ENCODE measurements at places on chromosomes 2 and 18.

- peak; percentile 83 for DNase-seq
These were observed 80.6 kb downstream of the EML6 start for GRCh38 chr2:54803783-54804751.

- DNase-seq = no peak
These were observed 75.8 kb downstream of the CALCRL start for GRCh38 chr2:187372213-187372612.

DNA sequence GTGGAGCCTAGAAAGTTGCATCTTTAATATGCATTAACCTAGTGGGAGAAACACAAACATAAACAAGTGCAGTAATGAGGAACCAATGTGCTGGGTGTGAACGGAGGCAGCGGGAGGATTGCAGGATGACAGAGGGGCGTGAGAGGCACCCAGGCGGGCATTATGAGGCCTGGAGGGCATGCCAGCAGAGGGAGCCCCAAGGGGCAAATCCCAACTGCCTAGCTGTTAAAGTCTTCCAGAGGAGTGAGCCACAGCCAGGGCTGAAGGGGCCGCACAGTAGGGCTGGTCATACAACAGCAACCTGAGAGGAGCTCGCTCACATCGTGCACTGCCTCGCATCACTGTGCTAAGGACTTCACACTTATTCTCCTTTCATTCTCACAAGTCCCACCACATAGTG lies 13.3 kb upstream of the PRELID3A start:
- DNase-seq = peak; percentile 14

DNA sequence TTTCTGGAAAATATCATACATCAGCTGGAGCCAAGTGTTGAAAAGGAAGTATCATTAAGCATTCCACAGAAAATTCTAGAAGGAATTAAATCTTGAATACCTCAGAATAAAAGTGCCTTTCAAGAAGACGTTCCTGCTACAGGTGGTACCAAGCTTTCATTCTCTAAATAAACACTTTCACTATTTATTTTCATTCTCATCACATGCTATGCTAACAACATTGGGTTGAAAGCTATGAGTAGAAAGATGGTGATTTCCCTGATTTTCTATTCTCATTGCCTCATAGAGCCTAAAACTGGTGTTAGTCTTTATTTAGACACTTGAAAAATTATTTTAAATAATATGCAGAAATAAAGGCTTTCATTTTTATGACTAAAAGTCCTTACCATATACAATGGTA lies 324.7 kb downstream of the LRP1B start:
- no peak for DNase-seq

GRCh38 chr2:24543252-24543651 lies 52.2 kb downstream of the NCOA1 start:
- no peak for DNase-seq

GRCh38 chr2:208999911-209000310 lies 423.9 kb upstream of the MAP2 start:
- peak; percentile 18 for DNase-seq

DNA sequence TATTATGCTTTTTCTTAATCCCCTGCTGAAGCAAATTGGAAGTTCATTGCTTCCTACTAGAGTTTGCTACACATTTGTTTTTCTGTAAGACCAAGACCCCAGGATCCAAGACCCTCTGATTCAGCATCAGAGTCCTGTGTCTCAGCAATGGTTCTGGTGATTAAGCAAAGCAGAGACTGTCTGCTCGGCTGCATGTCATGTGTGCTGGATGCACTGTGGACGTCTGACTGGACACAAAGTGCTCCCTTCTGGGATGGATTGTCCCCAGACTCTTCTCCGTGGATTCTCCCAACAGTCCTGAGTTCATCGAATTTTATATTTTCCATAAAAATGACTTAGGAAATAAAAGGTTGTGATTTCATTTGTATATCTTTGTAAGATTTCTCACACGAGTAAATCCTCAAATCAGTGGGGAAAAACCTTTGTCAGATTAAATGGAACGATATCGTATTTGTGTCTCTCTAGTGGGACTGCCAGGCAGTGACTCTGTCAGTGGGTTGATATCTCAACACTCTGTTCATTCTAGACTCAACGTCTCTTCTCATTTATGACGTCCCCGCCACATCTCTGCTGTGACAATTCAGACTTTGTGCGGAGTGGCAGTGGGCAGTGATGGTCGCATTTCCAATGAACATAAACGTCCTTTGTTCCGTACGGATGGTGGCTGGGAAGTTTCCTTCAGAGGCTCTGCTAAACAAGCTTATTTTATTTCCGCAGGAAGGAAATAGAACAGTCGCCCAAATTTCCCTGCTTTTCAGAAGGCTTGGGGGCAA lies 58.6 kb downstream of the NCAPH start:
- no peak for DNase-seq

- no peak for DNase-seq
These were observed 164.4 kb downstream of the ETAA1 start for GRCh38 chr2:67561457-67561965.

DNA sequence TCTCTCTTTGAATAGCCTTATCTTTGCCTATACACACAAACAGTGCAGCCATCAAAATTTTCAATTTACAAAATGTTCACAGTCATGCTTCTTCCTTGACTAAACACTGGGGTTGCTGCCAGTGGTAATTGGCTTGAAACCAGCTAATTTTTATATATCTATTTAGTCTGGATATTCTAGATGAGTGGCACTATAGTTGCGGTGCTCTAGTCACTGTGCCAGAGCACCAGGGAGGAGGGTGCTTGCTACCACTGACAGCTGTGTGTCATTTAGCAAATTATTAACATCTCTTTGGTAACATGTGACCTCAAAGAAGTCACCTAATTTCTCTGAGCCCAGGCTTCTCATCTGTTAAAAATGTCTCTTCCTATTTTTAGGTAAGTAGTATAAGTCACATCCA lies 130.4 kb downstream of the MEIS1 start:
- no peak for DNase-seq

- no peak for DNase-seq
These were observed 57.4 kb downstream of the MYO1B start for GRCh38 chr2:191302459-191303139.

GRCh38 chr2:232926431-232926939 lies 56.4 kb downstream of the SNORC start:
- DNase-seq = no peak

- DNase-seq = no peak
These were observed 1.4 kb downstream of the FZD5 start for GRCh38 chr2:207768168-207768865.

- no peak for DNase-seq
These were observed 6.2 kb downstream of the GGCX start for GRCh38 chr2:85554980-85555612.

DNA sequence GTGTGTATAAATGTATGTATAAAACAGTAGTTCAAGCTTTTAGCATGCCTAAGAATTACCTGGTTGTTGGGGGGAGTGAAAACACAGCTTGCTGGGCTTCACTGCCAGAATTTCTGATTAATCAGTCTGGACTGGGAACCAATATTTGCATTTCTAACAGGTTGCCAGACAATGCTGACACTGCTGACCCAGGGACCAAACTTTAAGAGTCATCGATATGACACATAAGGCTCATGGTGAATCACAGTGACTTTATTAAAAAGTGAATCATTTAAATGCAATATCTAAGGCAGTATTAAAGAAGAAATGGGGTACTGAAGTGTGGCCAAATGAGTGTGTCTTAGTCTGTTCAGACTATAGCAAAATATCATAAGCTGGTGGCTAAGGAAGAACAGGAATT lies 195.9 kb upstream of the DTNA start:
- no peak for DNase-seq

DNA sequence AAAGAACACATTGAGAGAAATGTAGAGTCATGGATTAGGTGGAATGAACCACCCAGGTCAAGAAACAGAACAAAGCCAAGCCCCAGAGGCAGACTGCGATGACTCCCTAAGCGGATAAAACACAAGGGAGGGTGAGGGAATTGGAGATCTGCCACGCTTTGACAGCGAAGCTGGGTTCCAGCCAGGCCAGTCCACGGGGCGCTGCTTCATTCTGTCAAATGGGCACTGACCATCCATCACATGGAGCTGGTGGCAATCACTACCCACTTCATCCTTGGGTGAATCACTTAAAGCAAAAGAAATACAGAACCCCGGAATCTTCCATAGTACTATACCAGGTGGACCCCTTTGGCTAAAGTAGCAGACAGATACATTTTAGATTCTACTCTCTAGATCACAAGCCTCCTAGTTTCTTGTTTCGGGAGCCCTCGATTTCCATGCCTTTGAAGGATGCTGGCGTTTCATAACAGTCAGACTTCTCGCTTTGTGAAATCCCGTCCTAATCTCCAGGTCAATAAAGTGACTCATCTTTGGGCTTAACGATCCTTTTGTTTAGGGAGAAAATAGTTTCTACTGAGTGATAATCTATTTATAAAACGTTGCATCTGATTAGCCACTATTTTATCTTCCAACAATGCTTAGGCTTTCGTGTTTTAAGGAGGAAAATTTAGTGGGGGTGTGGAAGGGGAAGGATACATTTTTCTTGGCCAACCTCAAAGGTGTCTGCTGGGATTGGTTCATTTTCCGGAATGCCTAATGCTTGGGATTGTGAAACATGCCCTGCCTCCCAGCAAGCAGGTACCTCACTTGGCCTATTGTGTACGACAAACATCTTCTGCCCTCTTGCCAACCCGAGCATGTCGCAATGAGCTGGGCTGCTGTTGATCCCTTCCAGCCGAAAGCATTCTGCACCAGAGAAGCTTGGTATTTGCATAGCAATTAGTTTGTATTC lies 44.1 kb upstream of the HDAC4 start:
- DNase-seq = no peak

GRCh38 chr2:159035790-159036411 lies 67.5 kb downstream of the TANC1 start:
- no peak for DNase-seq

GRCh38 chr2:148521181-148521580 lies 123.4 kb upstream of the EPC2 start:
- no peak for DNase-seq

GRCh38 chr2:102386867-102387541 lies 31.4 kb downstream of the IL18R1 start:
- no peak for DNase-seq

DNA sequence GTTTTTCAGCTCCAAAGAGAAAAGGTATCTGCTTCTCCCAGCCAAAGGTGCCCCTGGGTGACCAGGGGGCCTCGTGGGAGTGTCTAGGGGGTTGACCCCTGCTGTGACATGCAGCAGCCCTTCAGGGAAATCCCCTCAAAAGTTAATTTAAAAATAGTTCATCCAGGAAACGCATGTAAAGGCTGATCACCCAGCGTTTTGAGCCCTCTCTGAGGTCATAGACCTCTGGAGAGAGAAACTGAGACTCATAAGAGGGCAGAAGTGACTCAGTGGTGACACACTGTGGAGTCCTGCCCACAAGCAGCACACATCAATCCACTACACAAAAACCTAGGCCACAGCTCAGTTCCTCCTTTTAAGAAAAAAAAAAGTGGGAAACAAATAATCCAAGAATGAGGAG lies 11.9 kb downstream of the GAL3ST2 start:
- no peak for DNase-seq

GRCh38 chr18:2538236-2538635 lies 33.1 kb downstream of the METTL4 start:
- DNase-seq = no peak

DNA sequence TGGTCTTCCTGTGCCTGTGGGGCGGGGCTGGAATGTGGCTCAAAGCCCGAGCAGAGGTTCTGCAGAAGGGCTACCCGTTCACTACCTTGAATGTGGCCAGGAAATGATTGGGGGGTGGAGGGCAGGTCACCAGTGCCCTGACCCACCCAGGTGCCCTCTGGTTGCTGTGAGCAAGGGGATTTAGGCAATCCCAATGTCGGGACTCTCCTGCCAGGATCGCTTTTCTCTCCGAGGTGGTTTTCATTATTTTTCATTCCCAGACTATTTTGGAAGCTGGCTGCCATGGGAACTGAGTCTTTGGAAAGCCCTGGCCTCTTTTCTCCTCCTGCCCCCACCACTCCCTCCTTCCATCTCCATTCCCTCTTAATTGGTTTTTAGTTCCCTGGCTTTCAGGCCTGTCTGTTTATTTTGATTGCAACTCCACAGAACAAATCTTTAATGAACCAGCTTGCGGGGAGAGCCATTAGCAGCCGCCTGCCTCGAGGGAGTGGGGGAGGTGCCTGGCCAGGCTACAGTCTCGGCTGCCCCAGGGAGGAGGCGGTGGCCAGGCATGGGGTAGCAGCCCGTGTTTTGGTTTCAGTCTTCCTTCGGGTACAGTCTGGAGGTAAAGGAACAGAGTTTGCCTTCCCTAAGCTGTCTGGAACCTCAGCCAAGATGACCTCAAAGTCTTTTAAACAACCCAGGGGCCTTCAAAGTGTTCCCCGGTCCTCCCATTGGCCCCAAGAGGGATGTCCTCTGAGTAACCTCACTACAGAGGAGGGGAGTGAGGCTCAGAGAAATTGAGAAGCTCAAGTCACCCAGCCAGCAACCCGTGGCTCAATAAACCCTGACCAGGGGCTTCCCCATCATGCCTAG lies 114.4 kb upstream of the HAAO start:
- peak; percentile 74 for DNase-seq

- no peak for DNase-seq
These were observed 4.1 kb upstream of the WDR7 start for GRCh38 chr18:56647071-56647470.

DNA sequence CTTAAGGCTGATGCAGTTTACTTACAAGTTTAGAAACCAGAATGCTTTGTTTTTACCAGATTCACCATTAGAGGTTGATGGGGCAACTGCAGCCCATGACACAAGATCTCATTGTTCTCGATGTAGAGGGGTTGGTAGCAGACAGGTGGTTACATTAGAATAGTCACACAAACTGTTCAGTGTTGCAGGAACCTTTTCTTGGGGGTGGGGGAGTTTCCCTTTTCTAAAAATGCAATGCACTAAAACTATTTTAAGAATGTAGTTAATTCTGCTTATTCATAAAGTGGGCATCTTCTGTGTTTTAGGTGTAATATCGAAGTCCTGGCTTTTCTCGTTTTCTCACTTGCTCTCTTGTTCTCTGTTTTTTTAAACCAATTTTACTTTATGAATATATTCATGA lies 99.4 kb upstream of the IL1R2 start:
- DNase-seq = no peak

DNA sequence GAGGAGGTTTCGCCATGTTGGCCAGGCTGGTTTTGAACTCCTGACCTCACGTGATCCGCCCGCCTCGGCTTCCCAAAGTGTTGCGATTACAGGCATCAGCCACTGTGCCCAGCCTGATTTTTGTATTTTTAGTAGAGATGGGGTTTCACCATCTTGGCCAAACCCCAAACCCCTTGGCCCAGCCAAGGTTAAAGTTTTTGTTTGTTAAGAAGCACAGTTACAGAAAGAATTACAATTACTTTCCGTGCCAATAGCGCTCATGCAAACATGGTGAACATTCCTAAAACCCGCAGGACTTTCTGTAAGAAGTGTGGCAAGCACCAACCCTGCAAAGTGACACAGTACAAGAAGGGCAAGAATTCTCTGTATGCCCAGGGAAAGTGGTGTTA lies 26.1 kb downstream of the ITSN2 start:
- DNase-seq = no peak

- no peak for DNase-seq
These were observed 368.8 kb downstream of the MEIS1 start for GRCh38 chr2:66803726-66804125.

DNA sequence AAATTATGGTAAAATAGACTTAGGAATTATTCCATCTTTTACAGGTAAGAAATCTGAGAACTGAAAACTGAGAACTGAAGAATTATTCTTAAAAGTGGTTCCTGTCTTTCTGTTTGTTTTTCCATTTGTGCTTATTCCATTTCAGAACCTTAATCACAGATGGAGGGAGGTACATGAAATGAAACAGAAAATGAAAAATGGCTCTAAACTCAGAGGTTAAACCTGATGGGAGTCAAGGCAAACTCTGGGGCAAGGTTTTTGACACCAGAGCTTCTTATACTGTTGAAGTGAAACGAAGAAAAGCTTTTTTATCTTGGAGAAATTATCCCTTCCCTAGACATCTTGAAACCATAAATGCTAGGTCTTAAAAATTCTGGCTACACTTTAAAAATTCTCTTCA lies 182.1 kb downstream of the ZNF804A start:
- no peak for DNase-seq

Data from NCI-H446 (cell line).